ENCODE measurements at places on chromosomes 2 and 18.

DNA sequence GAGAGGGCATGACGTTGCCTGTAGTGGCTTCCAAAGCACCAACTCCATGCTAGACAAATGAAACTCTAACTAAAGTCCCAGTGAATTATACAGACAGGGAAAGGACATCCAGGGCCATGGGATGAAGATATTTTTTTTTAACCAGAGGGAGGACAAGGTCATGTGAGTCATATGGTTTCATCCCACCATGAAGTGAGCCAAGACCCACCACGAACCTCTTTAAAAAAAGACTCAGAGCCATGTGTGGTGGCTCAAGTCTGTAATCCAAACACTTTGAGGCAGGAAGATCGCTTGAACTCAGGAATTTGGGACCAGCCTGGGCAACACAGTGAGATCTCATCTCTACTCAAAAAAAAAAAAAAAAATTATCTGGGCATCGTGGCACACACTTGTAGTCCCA lies 115.2 kb downstream of the LIPG start:
- no peak for DNase-seq

- no peak for DNase-seq
Measured at GRCh38 chr2:195470622-195471021, 186.4 kb upstream of the SLC39A10 start.

DNA sequence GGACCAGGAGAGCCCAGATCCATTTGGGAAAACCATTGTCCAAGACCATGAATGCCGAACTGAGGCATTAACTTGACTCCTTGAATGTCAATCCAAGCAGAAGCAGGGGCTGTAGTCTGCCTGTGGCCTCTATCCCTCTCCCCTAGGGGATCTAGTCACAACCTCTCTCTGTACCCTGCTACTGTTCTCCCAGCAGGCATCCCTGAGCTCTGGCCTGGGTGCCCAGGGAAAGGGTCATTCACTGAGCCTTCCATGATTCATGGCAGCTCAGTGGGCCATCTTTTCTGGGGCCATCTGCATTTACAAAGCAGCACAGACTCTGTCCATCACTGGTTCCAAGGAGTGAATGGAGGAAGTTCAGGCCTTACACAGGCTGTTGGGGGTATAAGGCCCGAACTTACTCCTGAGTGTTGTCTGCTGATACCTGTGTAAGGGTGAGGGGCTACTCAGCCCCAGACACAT lies 151.8 kb downstream of the ZFP36L2 start:
- no peak for DNase-seq

DNA sequence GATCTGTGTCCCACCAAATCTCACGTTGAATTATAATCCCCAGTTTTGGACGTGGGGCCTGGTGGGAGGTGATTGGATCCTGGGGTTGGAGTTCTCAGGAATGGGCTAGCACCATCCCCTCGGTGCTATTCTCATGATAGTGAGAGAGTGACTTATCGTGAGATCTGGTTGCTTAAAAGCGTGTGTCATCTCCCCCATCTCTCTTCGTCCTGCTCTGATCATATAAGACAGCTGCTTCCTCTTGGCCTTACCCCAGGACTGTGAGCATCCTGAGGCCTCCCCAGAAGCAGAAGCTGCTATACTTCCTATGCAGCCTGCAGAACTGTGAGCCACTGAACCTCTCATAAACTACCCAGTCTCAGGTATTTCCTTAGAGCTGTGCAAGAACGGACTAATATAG lies 163.7 kb upstream of the NDUFV2 start:
- peak; percentile 20 for DNase-seq

DNA sequence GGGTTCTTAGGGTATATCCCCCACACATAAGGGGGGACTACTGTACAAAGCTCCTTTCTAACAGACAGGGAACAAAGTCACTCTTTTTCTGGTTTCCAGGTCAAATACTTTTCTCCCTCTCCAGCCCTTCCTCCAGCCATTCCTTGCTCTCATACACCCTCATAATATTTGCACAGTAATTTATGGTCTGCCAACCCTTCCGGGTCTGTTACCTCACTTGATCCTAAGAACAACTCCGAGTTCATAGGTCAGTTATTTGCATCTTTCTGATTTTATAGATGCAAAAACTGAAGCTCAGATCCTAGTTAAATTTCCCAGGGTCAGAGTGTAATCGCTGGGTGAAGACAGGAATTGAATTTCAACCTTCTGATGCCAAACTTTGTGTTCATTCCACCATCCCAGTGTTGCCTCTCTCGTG lies 14.8 kb upstream of the MATN3 start:
- no peak for DNase-seq

DNA sequence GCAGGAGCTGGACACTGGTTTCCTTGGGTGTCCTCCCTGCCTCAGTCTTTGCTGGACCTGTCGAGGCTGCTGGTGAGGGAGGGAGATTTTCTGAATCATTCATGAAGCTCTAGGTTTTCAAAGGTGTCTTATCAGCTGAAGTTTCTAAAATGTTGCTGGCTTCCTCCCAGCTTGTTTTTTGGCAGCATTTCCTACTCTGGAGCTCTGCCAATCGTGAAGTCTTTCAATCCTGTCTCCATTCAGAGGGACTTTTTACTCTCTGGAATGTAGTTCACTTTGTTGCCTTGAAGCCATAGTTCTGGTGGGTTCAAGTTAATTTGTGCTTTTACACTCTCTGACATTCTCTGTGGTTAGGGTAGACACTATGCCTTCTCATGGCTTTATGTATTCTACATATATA lies 23.9 kb downstream of the SNTG2 start:
- peak; percentile 6 for DNase-seq

DNA sequence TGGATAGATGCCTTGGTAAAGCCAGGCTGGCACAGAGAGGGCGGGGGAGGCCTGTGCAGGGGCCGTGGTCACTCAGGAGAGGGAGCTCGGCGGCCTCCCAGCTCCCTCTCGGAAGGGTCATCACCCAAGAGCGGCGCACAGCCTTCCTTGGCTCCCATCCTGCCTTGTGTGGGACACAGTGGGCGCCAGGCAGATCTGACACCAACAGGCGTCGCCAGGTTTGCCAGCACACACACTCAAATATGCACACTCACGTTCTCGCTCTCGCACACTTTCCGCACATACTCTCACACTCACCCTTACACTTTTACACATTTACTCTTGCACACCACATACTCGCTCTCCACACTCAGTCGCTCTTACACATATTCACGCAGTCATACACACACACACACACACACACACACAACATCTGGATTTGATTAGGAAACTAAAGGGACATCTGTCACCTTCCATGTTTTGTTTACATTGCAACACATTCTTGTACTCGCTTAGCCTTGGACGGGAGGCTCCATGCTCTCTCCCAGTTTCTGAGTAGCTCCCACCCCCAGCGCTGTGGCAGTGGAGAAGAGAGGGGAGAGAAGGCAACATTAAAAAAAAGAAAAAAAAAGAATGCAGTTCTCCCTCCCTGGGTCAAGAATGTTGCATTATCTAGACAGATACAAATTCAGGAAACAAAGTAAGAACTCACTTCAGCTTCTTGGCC lies 10.5 kb downstream of the CHMP1B start:
- no peak for DNase-seq

- DNase-seq = no peak
Measured at GRCh38 chr2:228938629-228939028, 332.5 kb downstream of the PID1 start.

GRCh38 chr2:130762910-130763385 lies 7.6 kb downstream of the AMER3 start:
- DNase-seq = no peak

GRCh38 chr2:146908776-146909175 lies 936.1 kb upstream of the ACVR2A start:
- DNase-seq = no peak

DNA sequence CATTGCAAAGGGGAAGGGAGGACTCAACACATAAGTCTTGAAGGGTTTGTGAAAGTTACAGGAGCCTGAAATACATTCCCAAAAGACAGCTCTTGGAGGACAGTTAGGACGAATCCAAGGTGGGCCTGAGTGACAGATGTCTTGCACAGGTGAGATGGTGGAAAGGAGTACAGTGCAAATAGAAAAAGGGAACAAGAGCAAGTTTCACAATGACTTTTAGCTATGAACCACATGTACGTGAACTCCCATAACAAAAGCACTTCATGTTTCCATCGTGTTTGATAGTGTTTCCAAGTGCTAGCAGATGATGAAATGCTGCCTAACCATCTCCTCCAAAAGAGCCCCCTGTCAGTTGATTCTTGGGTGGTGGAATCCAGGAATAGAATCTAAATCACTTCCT lies 1.8 kb downstream of the IL18RAP start:
- DNase-seq = no peak

GRCh38 chr2:229335330-229335729 lies 64.2 kb upstream of the PID1 start:
- DNase-seq = no peak

DNA sequence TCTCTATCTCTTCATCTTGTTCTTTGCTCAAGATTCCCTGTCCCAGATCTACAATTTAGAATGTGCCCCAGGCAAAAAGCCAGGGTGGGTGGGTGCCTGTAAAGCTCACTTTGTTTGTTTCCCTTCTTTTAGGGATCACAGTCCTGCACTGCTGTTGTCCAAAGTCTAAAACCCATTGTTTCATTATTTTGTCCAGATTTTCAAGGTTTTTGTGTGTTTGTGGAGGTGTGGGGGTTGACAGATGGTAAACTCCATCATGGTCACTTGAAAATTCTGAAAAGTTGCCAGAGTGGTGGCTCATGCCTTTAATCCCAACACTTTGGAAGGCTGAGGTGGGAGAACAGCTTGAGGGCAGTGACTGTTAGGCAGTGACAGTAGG lies 41.5 kb downstream of the YES1 start:
- DNase-seq = no peak

GRCh38 chr2:226295681-226296080 lies 503.9 kb downstream of the IRS1 start:
- DNase-seq = no peak

- DNase-seq = no peak
Measured at GRCh38 chr18:77023102-77023782, 109.3 kb downstream of the MBP start.

DNA sequence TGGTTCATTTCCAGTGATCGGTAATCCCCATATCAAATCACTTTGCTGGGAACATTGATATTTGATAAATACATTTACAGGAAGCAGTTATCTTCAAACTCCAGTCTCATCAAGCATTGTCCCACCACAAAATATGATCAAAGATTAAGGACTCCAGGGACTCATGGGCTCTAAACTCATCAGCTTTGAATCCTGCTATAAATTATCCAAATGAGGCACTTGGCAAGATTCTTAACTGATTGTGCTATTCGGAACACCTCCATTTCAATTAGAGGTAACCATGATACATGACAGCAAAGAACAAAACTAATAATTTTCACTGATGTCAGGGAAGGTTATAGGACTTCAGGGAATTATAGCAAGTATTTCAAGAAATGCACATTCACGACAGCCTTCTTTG lies 1088.1 kb upstream of the PIK3C3 start:
- DNase-seq = no peak

GRCh38 chr2:68266655-68267054 lies 14.3 kb upstream of the PPP3R1 start:
- no peak for DNase-seq
